Testis (tissue), 5 donors: ENCODE measurements at places on chromosomes 7 and 10.

- DNase-seq = no peak
Measured at GRCh38 chr10:12051241-12051640, 8.6 kb upstream of the UPF2 start.

DNA sequence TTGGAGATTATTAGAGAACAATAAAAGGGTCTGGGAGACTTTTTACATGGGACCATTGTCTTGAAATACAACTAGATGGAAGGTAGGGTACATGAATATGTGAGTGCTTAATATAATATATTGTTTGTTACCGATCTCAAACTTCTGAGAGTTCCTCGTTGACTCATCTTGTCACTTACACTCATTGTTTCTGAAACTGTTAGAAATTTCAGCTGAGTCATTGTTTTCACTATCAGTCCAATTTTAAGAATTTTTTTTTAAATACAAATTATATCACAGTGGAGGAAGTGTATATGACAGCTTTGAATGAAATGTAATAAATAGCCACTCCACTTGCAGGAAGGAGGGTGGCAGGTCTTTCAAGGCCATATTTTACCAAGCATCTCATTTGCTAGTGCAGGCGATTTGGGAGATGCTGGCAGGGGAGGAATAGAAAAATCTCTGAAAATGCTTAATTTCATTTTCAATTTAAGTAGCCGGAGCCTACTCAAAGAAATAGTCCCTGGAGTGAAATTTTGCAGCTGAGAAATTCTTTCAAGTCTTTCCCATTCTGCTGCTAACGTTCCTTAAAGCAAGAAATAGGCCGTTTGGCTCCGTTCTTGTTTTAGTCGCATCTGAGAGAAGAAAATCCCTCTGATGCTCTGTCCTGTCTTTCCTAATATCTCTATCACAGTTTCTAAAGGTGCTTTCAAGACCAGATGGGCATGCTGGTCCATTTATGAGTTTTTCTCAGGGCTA lies 1404.2 kb upstream of the CELF2 start:
- DNase-seq = no peak

DNA sequence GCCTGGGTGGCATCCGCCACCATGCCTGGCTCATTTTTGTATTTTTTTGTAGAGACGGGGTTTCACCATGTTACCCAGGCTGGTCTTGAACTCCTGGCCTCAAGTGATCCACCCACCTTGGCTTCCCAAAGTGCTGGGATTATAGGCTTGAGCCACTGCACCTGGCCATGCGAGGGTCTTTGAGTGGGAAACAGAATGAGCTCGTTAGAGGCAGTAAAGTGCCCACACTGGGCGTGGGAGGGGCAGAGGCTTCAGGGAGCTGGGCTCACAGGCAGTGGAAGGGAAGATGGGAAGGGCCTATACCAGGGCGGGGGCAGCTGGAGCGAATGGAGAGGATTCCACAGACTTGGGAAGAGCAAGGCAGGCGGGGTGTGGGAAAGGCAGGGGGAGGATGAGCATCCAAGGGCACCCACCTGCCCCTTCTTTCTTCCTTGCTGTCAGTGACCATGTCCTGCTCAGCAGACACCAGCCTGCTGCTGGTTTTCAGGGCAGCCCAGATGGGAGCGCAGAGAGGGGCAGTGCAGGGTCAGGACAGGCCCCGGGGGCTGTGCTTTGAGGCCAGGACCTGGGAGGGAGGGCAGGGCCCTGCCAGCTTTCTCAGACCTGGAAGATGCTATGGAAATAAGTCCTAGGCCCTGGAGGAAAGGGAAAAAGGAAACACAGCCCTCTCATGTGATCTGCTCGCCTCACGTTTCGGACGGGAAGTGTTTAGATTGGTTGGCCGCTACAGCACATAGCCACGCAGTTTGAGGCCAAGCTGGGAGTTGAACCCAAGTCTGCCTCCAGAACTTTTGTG lies 4.2 kb downstream of the FZD9 start:
- DNase-seq = no peak

DNA sequence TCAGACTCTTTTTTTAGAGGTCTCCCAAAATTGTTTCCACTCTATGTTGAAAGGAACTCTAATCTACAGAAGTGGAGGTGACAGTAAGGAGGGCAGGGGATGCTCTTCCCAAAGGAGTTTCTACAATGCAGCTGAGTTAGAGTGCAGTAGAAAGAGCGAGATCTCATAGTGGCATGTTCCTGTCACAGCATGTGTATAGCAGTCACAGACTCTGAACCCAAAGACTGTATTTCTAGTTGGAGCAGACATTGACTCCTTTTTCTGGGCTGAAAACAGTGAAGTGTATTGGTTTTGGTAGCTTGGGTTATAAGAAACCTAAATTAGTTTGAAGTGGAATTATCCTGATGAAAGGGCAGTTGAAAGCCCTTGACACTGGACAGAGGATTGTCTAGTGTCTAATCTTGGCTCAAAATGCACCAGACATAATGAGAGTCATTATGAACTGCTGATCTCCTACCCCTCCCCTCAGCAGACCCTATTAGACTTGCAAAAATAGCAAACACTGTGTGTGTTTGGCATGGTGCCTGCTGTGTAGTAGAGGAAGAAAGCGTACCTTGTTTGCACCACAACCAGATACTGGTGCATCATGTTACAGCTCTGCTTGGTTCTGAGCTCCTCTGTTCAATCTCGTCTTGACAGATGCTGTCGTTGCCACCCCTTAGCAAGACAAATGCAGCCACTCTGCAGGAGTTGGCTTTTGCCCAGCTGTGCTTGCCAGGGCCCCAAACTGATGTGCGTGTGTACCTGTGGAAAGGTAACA lies 336.0 kb downstream of the AUTS2 start:
- no peak for DNase-seq

GRCh38 chr10:18918532-18918931 lies 130.1 kb upstream of the MALRD1 start:
- no peak for DNase-seq

DNA sequence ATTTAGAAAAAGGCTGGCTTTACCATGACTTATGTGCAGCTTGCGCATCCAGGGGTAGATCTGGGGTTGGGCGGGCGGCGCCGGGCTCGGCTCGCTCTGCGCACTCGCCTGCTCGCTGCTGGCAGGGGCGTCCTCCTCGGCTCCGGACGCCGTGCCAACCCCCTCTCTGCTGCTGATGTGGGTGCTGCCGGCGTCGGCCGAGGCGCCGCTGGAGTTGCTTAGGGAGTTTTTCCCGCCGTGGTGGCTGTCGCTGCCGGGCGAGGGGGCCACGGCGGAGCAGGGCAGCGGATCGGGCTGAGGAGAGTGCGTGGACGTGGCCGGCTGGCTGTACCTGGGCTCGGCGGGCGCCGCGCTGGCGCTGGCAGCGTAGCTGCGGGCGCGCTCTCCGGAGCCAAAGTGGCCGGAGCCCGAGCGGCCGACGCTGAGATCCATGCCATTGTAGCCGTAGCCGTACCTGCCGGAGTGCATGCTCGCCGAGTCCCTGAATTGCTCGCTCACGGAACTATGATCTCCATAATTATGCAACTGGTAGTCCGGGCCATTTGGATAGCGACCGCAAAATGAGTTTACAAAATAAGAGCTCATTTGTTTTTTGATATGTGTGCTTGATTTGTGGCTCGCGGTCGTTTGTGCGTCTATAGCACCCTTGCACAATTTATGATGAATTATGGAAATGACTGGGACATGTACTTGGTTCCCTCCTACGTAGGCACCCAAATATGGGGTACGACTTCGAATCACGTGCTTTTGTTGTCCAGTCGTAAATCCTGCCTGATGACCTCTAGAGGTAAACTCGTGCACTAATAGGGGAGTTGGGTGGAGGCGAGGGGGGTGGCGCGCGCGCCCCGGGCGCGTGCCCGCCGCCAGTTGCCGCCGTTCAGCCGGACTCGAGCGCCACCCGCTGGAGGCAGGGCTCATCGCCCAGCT lies at the start of gene HOXA5:
TSS of gene HOXA5 (minus strand) at position 659 of the 927 bp plus-strand sequence. CDS start at position 585, 74 bp downstream.
- DNase-seq = peak; percentile 72

- DNase-seq = no peak
Measured at GRCh38 chr7:118186501-118186900, 2.5 kb downstream of the LSM8 start.

DNA sequence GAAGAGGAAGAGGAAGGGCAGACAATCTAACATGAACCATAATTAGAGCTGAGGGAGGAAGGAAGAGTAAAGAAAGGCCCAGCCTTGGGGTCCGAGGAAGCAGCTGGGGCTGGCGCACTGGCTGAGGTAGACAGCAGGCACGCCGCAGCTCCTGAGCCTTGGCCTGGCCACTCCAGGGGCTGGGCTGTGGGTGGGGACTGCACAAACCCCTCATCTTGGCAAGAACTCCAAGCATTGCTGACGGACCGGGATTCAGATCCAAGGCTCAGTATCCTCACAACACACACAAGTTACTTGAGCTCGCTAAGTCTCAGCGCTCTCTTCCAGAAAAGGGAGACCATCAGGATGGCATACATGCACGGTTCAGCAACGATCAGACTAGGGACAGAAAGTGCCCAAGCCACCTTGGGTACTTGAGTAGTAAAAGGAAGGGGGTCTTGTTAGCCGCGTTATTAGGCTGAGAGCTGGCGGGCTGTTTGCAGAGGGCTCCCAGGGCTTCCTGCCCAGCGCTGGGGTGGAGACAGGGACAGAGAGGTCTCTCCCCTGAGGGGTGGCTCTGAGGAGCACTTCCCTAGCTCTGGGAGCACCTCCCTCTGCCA lies 4.5 kb downstream of the TNS3 start:
- peak; percentile 29 for DNase-seq

DNA sequence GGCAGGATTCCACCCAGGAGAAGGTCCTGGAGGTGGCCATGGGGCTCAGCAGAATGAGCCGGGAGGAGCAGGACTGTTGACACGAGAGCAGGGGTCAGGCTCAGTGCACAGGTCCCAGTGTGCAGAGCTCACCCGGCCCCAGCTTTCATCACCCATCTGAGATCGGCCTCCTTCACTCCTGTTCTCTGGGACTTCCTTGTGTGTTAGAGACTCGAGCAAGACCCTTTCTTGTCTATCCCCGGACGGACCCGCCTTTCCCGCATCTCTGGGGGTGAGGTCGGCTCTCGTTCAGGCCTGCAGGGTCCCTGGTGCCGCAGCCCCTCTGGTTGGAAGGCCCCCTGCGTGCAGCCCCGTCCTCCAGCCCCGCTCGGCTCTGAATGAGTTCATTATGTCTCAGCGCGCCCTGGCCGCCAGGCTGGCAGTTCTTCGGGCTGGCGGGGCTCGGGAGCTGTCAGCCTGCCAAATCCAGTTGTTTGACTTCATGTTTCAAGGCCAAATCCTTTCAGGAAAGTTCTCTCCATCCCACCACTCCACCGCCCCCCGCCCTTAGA lies 127.9 kb downstream of the LHPP start:
- DNase-seq = peak; percentile 85

- no peak for DNase-seq
Measured at GRCh38 chr10:33735464-33735923, 401.0 kb upstream of the NRP1 start.

DNA sequence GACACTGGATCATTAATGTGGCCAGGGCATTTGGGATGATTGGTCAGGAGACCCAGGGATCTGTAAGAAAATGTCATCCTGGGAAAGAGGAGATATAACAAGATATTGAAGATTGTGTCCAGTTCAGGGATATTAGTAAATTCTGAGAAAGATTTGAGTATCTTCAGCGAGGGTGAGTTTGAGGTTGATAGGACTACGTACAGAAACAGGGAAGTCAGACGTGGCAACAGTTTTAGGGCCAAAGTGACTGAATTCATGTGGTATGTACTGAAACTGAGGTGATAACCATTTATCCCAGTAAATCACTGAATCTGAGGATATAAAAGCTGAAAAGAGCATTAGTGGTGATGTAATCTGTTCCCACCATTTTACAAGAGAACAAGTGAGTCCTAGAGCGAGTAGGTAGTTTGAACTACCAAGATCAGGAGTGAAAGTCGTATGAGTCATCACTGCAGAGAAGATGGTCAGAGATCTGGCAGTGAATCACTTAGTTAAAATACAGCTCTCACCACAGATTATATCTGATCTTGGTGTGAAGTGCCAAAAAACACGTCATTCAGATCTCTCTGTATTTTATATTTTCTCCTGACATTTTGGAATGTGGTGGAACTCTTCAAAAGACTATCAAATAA lies 220.5 kb downstream of the CDK14 start:
- DNase-seq = no peak

- DNase-seq = no peak
Measured at GRCh38 chr7:81161451-81162075, 242.7 kb upstream of the SEMA3C start.

DNA sequence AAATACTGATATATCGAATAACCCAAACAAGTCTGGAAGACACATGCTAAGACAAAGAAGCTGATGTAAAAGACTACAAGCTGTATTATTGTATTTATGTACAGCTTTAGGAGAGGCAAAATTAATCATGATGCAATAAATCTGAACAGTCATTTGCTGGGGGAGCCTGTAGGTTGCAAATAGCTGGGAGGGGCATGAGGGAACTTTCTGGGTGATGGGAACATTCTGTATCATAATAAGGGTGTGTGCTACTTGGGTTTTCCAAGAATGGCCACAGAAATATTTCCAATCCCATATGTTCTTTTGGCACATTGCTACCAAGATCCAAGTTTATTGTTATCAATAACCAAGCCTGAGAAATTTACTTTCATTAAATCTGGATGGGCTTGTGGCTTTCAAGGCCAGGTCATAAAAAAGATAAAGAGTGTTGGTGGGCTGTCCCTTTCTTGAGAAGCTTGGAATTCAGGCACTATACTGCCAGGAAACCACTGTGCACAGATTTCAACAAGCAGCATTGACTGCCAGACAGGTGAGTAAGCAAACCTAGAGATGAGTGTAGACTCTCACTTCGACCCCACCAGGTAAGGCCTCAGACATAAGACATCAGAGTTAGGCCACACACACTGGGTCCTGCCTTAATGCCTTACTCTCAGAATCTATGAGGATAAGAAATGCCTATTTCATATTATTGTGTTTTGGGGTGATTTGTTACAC lies 629.7 kb upstream of the FZD8 start:
- no peak for DNase-seq

GRCh38 chr10:96280859-96281258 lies 9.5 kb upstream of the BLNK start:
- DNase-seq = no peak

DNA sequence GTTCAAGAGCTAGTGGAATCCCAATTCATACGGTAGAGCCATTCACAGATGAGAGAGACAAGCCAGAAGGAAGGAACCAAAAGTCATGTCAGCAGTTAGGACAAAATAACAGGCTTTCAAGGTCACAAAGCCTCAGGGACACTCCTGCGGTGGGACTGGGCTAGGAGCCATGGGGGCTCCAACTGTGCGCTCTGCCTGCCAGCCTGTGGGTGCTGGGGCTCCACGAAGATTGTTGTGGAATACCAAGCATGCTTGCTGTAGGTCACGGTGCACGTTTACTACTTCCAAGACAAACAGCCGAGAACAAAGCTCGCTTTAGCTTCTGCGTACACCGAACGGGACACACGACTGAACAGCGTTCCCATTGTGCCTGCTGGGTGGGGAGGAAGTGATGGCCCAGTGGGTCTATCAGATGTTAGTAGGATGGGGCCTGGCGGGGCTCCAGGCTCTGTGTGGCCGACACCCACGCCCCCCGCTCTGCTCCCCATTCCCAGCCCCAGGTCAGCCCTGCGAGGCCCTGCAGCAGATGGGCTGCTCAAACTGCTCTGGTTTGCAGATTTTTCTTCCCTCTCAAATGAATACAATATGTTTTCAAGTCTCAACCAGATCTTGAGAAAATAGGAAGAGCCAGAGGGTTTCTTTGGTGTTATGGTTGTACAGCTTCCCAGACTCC lies 158.9 kb downstream of the EGFR start:
- peak; percentile 80 for DNase-seq
